SJSA1 (cell line): ENCODE measurements at places on chromosomes 4 and X. TPM values are rescaled to one million over a fixed set of nuclear protein-coding genes. Genes with fewer than 3 reads are reported as not detected.

EGF gene
- 9.6 and 28.0 TPM in 2 replicates for total RNA-seq

STOX2 gene
- 0.55 TPM in 1 of 2 replicates, not detected in the other for total RNA-seq

- no peak for DNase-seq
These were observed 1036.2 kb upstream of the GRID2 start for GRCh38 chr4:91267543-91267942.

GRCh38 chr4:113837397-113837796 lies 75.9 kb upstream of the CAMK2D start:
- no peak for DNase-seq

- no peak for DNase-seq
These were observed 545.0 kb upstream of the TENM3 start for GRCh38 chr4:181698221-181698620.
